Activated naive CD4-positive, alpha-beta T cell treated with Interleukin-2 at 50 U/mL for 16 hours (primary cell): ENCODE measurements at places on chromosomes 3 and 15.

DNA sequence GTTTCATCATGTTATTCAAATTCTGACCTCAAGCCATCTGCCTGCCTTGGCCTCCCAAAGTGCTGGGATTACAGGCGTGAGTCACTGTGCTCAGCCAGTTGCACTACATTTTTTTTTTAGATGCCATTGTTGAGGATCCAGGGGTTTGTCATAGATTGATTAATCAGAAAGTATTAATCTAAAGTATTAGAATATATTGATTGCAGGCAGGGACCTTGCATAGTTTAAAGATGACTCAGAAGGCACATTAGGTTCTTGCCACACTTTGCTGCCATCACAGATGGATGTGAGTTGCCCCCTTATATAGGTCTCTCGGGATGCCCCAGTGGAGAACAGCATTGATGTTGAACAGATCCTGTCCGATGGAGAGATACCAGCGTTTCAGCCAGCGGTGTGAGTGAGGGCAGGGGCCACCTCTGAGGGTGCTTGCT, 41.1 kb downstream of the IGF1R start:
- no peak for DNase-seq

DNA sequence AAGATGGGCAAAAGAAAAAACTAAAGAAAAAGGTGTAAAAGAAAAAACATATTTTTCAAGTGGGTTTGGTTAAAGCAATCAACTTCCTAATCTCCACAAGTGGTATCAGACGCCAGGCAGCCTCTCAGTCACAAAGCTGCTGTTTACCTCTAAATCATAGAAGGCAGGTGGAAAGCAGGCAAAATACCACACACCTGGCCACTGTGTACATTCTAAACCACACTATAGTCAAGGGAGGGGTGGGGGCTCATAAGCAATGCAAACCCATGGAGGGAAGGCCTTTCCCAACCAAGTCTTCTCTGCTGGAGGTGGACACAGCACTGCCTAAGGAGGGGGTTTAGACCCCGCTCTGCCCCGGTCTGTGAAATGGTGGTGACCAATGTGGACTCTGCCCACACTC, 50.4 kb downstream of the MCF2L2 start:
- no peak for DNase-seq

GRCh38 chr3:142498397-142499180, 50.8 kb upstream of the XRN1 start:
- DNase-seq = no peak

DNA sequence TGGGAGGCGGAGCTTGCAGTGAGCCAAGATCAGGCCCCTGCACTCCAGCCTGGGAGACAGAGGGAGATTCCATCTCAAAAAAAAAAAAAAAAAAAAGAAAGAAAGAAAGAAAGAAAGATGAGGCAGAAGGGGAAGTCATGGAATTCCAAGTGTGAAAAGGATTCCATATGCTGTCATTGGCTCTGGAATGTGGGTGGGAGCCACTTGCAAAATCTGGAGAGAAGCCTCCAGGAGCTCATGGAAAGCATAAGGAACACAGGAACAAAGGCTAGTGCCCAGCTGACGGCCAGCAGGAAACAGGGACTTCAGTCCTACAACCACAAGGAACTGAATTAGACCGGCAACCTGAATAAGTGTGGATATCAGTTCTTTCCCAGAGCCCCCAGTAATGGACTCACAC, 12.5 kb upstream of the TRAK1 start:
- DNase-seq = no peak

GRCh38 chr3:132405188-132405587, 12.1 kb upstream of the DNAJC13 start:
- DNase-seq = no peak

DNA sequence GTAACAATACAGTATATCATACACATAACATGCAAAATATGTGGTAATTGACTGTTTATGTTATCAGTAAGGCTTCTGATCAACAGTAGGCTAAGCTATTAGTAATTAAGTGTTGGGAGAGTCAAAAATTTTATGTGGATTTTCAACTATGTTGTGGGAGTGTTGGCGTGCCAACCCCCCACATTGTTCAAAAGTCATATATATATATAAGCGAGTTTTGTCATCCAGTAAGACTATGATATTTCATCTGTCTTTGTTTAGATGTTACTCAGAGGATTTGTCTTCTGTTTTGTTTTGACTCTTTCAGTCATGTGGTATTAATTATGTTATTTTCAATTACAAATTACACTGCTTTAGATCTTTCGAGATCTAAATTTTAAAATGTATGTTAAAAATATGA, 51.0 kb upstream of the RAP2B start:
- DNase-seq = no peak

DNA sequence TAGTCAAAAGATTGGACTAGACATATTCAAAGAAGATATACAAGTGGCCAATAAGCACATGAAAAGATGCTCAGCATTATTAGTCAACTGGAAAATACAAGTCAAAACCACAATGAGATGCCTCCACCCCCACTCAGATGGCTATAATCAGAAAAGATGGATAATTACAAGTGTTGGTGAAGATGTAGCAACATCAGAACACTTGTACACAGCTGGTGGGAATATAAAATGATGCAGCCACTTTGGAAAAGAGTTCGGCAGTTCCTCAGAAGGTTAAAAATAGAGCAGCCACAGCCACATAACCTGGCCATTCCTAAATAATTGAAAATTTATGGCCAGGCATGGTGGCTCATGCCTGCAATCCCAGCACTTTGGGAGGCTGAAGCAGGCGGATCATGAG, 38.4 kb downstream of the HEG1 start:
- no peak for DNase-seq

- no peak for DNase-seq
Observed at GRCh38 chr15:99347574-99347973, 96.3 kb downstream of the LRRC28 start.

DNA sequence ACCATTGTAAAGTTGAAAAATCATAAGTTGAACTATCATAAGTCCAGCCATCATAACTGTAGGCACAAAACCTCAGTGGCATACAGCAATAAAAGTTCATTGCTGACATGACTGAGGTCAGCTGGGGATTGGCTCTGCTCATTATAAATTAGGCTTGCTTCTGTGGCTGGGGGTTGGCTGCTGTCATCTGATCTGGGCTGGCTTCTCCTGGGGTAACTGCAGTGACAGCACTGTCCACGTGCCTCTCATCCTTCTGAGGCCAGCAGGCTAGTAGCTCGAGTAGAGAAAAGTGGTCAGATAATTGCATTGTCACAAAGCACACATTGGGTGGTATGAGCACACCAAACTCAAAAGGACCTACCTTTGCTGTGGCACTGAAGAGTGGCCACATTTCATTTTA, 31.3 kb downstream of the CMTM7 start:
- DNase-seq = no peak

DNA sequence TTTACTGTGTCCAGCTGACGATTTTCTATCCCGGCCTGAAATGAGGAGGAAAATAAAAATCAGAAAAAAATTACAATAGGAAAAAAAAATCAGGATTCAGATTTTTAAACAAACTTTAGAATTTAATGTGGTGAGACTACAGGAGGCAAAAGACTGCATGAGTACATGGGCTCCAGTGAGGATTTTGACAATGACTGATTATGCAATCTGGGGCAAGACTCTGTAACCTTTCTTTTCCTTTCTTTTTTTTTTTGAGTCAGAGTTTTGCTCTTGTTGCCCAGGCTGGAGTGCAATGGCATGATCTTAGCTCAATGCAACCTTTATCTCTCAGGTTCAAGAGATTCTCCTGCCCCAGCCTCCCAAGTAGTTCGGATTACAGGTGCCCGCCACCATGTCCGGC, 29.9 kb downstream of the SPG11 start:
- no peak for DNase-seq

DNA sequence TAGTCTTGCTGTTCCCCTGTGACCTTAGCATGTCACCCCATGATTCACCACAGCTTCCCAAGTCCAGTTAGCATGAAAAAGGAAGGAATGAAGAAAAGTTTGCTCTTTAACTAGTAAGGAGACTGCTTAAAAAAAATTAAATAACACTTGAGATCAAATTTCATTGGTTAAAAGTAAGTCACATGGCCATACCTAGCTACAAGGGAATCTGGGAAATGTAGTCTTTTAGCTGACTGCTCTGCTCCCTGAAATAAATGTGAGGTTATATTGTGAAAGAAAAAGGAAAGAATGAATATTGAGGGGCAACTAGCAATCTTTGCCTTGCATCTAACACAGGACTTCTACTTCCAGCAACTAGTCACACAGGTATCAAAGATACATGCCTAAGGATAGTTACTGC, 84.7 kb upstream of the LRRN1 start:
- DNase-seq = no peak
